ENCODE measurements at places on chromosomes 7 and 10.

DNA sequence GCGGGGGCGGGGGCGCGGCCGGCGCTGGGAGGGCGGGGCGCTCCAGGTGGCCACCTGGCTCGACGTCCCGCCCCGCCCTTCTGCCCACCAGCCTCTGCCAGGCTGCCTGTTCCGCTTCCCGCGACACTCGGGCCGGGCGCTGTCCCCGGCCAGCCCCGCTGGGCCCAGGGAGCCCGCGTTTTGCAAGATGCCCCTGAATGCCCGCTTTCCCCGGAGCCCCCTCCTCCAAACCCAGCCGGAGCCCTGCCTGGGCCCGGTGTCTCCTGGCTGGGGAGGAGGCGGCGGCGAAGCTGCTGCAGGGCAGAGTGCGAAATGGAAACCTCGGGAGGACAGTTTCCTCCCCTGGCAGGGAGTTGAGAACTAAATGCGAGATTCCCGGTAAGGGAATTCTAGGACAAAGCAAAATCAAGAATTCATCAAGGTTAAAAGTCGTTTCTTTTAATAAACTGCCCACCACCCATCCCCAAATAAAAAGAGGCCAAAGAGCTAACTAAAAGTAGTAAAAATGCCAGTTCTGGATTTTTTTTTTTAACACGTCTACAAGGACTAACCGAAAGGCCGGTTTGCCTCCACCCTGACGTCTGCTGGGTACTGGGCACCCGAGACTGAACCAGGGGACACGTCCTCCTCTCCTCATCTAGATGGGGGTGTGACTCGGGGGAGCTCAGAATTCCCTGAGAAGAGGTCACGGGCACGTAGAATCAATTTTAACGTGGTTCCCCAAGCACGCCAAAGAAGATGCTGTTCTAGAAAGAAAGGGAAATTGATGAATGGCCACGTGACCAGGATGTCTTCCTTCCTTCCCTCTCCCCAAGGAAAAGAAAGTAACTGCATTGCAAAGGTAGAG lies 200.4 kb upstream of the NFE2L3 start:
- no peaks in the 10 kb centered on the region for H3K36me3 ChIP-seq
- H3K27me3 ChIP-seq, result no peaks in the 10 kb centered on the region
- no peak for DNase-seq
- peak overlapping the region; percentile 64 for H3K4me3 ChIP-seq

DNA sequence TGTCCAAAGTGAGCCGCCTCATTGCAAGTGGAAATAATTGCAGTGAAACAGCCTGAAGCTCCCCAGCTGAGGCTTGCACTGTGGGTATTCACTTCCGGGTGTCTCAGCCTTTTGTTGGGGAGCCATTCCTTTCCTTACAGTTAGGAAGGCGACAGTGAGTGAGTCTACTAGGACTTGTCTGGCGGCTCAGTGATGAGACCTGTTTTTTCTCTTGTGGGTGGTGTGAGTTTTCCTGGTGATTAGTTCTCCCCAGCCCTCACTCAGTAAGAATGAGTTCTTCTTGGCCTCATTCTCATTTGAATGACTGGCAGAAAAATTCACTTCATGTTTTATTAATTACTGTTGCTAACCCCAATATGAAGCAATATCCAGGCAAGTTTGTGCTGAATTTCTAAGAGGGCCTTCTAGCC lies 2.6 kb downstream of the PGAM1 start:
- H3K27ac ChIP-seq, result peak overlapping the region; percentile 19
- peak overlapping the region; percentile 78 for H3K4me3 ChIP-seq
- no peak for DNase-seq

DNA sequence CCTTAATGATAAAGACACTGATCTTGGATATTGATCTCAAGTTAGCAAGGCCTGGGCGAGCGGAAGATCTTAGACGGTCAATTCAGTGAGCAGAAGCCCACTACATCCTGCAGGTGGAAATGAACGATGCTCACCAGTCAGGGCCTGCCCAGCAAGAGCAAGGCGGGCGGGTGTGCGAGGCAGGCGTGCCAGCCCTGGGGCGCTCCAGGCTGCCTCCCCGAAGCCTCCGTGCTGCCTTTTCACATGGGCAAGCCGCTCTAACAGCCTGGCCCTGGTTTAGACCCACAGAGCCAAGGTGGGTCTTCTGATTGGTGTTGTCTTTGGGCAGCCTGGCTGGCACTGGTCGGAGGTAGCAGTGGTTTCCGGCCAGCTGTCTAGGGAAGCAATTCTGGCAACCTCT lies 475.1 kb upstream of the FOXK1 start:
- H3K4me3 ChIP-seq, result no peak overlapping the region
- H3K4me1 ChIP-seq, result no peaks in the 10 kb centered on the region
- no peak overlapping the region for H3K27ac ChIP-seq
- H3K36me3 ChIP-seq, result no peaks in the 10 kb centered on the region
- no peaks in the 10 kb centered on the region for H3K27me3 ChIP-seq

DNA sequence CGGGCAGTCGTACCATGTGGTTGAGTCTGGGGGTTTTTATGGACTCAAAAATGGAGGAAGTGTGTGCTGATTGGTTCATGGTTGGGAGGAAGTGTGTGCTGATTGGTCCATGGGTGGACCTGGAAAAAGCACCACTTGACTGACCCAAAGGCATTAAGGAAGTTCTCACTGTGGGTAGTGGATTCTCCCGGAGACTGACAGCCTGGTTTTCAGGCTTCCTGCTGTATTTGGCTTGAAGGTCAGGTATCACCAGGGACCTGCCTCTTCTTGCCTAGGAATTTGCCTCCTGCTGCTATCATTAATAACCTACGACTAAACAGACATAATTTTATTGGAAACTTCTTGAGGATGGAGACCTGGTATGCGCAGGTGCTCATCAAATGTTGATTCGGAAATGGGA lies 268.8 kb upstream of the LRGUK start:
- H3K4me3 ChIP-seq, result no peak overlapping the region
- H3K36me3 ChIP-seq, result no peaks in the 10 kb centered on the region
- no peak overlapping the region for H3K27ac ChIP-seq
- DNase-seq, result no peak

- H3K4me3 ChIP-seq, result no peak overlapping the region
- peaks cover 14% of the 10 kb centered on the region for H3K4me1 ChIP-seq
- H3K27me3 ChIP-seq, result no peaks in the 10 kb centered on the region
- H3K27ac ChIP-seq, result no peak overlapping the region
These were observed 5.2 kb downstream of the CLIP2 start for GRCh38 chr7:74294191-74294998.

DNA sequence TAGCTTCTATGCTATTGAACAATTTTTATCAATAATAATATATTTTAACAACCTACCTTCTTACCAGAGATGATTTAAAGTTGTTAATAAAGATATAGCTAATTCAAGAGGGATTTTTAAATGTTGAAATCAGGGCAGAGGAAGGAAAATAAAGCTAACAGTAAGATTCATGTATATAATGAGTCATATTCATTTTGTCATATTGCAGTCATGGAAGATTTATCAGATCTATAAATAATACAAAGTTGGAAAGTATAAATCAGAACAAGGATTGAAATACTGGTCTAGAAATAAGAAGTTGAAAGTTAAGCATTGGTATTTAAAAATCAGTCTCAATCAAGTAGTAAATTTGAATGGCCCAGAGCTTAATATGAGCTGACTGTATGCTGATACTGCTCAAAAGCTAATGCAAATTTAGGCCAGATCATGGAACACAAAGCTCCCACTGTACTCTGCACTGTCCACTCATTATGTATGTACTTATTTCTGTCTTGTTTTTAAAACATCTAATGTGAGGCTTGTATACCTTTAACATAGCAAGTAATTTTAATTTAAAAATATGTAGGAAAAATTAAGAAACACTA lies 196.9 kb downstream of the ZEB1 start:
- no peaks in the 10 kb centered on the region for H3K4me1 ChIP-seq
- H3K27me3 ChIP-seq, result no peaks in the 10 kb centered on the region
- no peak for DNase-seq
- H3K27ac ChIP-seq, result no peak overlapping the region
- H3K36me3 ChIP-seq, result peaks cover 68% of the 10 kb centered on the region

GRCh38 chr10:51117053-51117660 lies 42.9 kb downstream of the PRKG1 start:
- no peaks in the 10 kb centered on the region for H3K36me3 ChIP-seq
- no peak overlapping the region for H3K4me3 ChIP-seq
- no peak overlapping the region for H3K27ac ChIP-seq
- H3K4me1 ChIP-seq, result no peaks in the 10 kb centered on the region
- no peak for DNase-seq
- H3K27me3 ChIP-seq, result no peaks in the 10 kb centered on the region

- no peaks in the 10 kb centered on the region for H3K27me3 ChIP-seq
- no peaks in the 10 kb centered on the region for H3K36me3 ChIP-seq
- H3K27ac ChIP-seq, result no peak overlapping the region
- H3K4me3 ChIP-seq, result no peak overlapping the region
- no peaks in the 10 kb centered on the region for H3K4me1 ChIP-seq
These were observed 6.6 kb downstream of the ANK3 start for GRCh38 chr10:60382946-60383681.

DNA sequence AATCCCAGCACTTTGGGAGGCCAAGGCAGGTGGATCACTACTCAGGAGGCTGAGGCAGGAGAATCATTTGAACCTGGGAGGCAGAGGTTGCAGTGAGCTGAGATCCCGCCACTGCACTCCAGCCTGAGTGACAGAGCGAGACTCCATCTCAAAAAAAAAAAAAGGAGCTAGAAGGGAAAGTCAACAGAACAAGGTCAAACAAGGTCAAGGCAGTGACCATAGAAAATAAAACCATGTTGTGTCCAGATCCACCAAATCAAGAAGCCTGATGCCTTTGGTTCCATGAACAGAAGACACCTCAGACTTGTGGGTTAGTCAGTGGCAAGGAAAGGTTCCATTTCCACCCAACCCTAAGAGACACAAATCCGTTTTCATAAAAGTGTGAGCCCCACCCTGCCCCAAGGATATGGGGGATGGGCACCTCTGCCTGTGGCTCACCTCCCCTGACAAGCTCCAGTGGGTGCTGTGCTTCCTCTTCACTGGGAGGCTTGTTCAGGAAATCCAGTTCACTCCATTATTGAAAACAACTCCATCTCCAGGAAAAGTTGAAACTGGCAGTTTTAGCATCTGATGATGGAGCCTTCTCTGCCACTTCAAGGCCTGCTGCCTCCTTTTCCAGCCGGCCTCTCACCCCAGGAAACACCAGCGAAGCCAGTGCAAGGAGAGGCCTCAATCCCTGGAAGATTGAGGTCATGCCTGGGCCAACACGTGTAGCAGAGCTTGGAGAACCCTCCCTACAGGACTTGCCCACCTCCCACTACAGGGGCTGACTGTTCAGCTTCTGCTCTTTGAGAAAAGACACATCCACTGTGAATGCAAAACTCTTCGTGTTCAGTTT lies 152.9 kb downstream of the NRF1 start:
- H3K4me1 ChIP-seq, result peaks cover 5% of the 10 kb centered on the region
- no peak for DNase-seq
- no peak overlapping the region for H3K4me3 ChIP-seq

DNA sequence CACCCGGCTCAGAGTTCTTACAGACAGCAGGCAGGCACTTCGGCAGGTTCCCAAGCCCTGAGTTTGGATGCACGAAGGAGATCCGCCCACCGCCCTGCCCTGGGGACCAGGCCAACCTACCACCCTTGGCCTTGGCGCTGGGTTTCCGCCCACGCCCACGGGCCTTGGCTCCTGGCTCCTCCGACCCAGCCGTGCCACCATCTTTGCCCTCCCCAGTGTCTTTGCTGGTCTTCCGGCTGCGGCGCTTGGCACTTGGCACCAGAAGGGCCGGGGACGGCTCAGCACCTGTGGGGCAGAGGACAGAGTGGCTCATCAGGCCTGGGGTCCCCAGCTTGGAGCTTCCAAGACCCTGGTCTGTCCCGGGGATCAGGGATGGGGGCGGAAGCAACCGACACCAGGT lies 32.1 kb downstream of the SLC29A4 start:
- H3K4me3 ChIP-seq, result no peak overlapping the region
- no peaks in the 10 kb centered on the region for H3K27me3 ChIP-seq
- H3K36me3 ChIP-seq, result peaks cover 27% of the 10 kb centered on the region
- DNase-seq, result no peak
- no peaks in the 10 kb centered on the region for H3K4me1 ChIP-seq
- no peak overlapping the region for H3K27ac ChIP-seq

- H3K4me3 ChIP-seq, result no peak overlapping the region
- H3K27me3 ChIP-seq, result no peaks in the 10 kb centered on the region
- no peaks in the 10 kb centered on the region for H3K36me3 ChIP-seq
- no peak for DNase-seq
These were observed 523 bp downstream of the AQP1 start for GRCh38 chr7:30912021-30912730.

DNA sequence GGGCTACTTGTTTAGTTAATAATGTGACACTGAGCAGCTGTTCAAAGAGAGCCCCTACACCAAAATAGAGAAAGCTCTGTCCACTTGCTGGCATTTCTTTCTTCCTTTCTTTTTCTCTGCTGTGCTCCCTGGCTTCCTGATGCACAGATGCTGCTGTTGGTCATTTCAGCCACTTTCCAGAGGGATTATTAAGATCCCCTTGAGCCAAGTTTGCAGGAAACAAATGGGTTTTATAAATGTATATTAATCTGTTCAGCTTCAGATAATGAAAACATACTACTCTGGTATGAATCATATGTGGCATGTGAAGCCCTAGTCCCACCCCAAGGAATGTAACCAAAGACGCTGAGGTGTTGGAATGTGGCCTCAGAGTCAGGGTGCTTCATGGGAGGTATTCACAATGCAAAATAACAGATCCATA lies 638.2 kb upstream of the FZD8 start:
- H3K4me1 ChIP-seq, result no peaks in the 10 kb centered on the region
- H3K4me3 ChIP-seq, result no peak overlapping the region
- H3K36me3 ChIP-seq, result no peaks in the 10 kb centered on the region
- no peak overlapping the region for H3K27ac ChIP-seq
- no peaks in the 10 kb centered on the region for H3K27me3 ChIP-seq

Measured in CD4-positive, alpha-beta T cell (primary cell).